Endodermal cell (in vitro differentiated cells): ENCODE measurements at places on chromosomes 11 and 22. TPM values are rescaled to one million over a fixed set of nuclear protein-coding genes. Genes with fewer than 3 reads are reported as not detected.

The NFRKB gene
- total RNA-seq, result 43.2 to 49.4 TPM (median 46.1 TPM) in 3 replicates

The EIF4G2 gene
- total RNA-seq, result 596 to 753 TPM (median 737 TPM) in 3 replicates

DNA sequence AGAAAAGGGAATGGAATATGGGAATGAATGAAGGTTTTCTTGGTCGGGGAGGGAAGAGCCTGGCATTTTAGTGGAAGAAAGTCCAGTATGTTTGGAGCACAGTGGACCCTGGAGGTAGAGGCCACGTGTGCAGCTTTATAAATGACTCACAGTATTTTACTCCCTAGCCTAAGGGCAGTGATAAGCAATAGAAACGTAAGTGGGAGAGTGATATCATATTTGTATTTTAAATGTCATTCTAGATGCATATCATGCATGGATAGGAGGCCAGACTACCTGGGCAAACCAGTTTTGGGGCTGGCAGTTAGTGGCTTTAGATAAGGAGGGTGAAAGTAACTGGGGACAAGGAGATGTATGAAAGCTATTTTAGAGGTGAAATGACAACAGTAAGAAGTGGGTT is 174.1 kb downstream of the ARHGAP42 start:
- H3K4me1 ChIP-seq, result peaks cover 12% of the 10 kb centered on the region
- H3K27ac ChIP-seq, result no peak overlapping the region
- peaks cover 34% of the 10 kb centered on the region for H3K36me3 ChIP-seq
- DNase-seq, result no peak
- no peaks in the 10 kb centered on the region for H3K27me3 ChIP-seq

- H3K4me1 ChIP-seq, result no peaks in the 10 kb centered on the region
- H3K4me3 ChIP-seq, result no peak overlapping the region
- H3K27ac ChIP-seq, result no peak overlapping the region
Observed at GRCh38 chr11:119188067-119188466, 2.8 kb downstream of the NHERF4 start.

The CCDC73 gene
- total RNA-seq, result not detected in 3 replicates

- H3K4me1 ChIP-seq, result no peaks in the 10 kb centered on the region
- H3K27me3 ChIP-seq, result no peaks in the 10 kb centered on the region
- H3K27ac ChIP-seq, result no peak overlapping the region
- no peaks in the 10 kb centered on the region for H3K36me3 ChIP-seq
- no peak for DNase-seq
- no peak overlapping the region for H3K4me3 ChIP-seq
Observed at GRCh38 chr11:8323161-8323935, 59.7 kb upstream of the LMO1 start.

- H3K4me1 ChIP-seq, result peaks cover 15% of the 10 kb centered on the region
- no peaks in the 10 kb centered on the region for H3K36me3 ChIP-seq
- peak within 1 kb of the TSS; percentile 72 for H3K4me3 ChIP-seq
- peaks cover 51% of the 10 kb centered on the region for H3K27me3 ChIP-seq
- H3K27ac ChIP-seq, result peak within 1 kb of the TSS; percentile 32
Observed at GRCh38 chr22:19524170-19525115, at the start of gene CLDN5. CLDN5 (minus strand) TSS chr22:19524410; CDS start chr22:19524255, 155 bp downstream.
